ENCODE measurements at places on chromosomes 12 and 14. TPM values are rescaled to one million over a fixed set of nuclear protein-coding genes. Genes with fewer than 3 reads are reported as not detected.

DNA sequence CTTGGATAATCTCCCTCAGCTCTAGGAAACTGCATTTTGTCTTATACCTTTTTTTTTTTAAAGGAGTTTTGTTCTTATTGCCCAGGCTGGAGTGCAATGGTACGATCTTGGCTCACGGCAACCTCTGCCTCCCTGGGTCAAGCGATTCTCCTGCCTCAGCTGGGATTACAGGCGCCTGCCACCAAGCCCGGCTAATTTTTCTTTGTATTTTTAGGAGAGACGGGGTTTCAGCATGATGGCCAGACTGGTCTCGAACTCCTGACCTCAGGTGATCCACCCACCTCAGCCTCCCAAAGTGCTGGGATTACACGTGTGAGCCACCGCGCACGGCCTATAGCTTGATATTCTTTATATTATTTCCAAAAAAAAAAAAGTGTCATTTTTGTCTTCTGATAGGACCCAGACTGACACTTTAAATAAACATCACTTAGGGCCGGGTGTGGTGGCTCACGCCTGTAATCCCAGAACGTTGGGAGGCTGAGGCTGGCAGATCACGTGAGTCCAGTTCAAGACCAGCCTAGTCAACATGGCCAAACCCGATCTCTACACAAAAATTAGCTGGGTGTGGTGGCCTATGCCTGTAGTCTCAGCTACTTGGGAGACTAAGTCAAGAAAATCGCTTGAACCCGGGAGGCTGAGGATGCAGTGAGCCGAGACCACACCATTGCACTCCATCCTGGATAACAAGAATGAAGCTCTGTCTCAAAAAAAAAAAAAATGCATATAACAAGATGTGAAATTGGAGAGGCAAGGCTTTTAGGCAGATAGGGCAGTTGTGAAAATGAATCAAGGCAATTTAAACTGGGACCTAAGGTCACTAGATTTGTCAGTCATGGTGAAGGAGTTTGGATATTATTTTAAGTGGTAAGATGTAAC is 18.4 kb downstream of the SLC2A3 start:
- no peaks in the 10 kb centered on the region for H3K27me3 ChIP-seq
- no peak overlapping the region for H3K27ac ChIP-seq
- H3K4me3 ChIP-seq, result no peak overlapping the region
- no peak for DNase-seq
- H3K36me3 ChIP-seq, result peaks cover 8% of the 10 kb centered on the region

DNA sequence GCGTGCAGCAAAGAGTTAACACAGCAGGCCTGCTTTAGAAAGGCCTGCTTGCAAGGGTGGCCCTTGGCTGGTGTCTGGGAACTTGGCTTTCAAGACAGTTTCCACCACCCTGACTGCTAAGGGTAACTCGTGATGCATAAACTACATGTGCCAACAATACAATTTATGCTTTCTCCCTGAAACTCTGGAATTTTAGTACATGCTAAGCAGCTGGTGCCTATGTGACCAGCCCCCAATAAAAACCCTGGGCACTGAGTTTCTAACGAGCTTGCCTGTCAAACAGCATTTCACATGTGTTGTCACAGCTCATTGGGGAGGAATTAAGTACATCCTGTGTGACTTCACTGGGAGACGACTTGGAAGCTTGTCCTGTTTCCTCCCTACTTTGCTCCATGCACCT is 133.1 kb downstream of the SLC5A8 start:
- no peak overlapping the region for H3K4me3 ChIP-seq
- no peaks in the 10 kb centered on the region for H3K36me3 ChIP-seq
- no peak overlapping the region for H3K27ac ChIP-seq
- peaks cover 2% of the 10 kb centered on the region for H3K4me1 ChIP-seq
- no peaks in the 10 kb centered on the region for H3K27me3 ChIP-seq

Gene PPM1H
- 3.1 TPM for total RNA-seq

DNA sequence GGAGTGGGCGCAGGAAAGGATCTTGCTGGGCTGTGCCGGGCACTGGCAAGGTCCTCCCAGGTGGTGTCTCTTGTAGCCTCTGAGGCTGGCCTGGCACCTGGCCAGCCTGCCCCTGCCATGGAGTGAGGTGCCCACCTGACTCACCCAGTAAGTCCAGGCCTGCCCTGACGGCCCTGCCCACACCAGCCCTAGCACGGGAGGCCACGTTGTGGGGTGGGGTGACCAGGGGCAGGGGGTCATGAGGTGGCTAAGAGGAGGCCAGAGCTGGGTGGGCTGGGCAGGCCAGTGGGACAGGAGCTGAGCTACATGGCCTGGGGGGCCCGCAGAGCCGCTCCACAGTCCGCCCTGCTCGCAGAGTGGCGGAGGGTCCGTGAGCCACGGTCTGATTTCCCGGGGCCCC is 45.4 kb downstream of the KIF26A start:
- H3K36me3 ChIP-seq, result no peaks in the 10 kb centered on the region
- H3K27ac ChIP-seq, result no peak overlapping the region
- DNase-seq, result no peak
- no peaks in the 10 kb centered on the region for H3K4me1 ChIP-seq
- H3K27me3 ChIP-seq, result no peaks in the 10 kb centered on the region

DNA sequence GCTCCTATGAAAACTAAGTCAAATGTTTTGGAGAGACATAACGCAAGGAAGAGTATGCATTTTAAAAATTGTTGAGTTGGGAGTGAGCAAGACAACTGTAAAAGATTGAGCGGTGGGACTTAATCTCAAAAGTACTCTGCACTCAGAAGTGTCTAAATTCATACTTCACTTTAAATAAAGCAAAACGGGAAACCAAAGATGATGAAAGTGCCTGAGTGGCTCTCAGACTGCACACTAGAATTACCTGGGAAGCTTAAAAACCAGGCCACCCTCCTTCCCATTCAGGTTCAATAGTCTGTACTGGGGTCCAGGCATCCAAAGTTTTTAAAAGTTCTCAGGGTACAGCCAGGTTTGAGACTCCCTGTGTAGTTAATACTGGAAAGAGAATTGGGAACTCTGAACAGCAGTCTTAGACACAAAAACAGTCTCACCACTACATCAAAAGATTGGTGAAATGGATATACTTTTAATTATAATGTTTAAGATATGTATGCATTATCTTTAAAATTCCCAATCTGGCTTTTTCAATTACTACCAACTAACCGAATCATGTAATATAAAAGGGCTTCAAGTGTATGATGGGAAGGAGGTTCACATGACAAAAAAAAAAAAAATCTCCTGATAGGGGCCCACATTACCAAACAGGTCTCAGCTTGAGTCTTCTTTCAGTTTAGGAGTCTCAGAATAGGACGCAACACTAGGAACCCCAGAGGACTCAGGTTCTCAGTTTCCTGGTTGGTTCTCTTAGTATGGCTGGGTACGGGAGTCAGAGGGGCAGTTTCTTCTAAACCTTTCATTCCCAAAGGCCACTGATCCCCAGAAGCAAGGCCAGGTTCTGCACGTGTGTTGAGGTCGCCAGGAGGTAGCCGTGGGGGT is 1.0 kb downstream of the HOMEZ start:
- H3K27me3 ChIP-seq, result no peaks in the 10 kb centered on the region
- peak overlapping the region; percentile 92 for H3K4me3 ChIP-seq
- DNase-seq, result peak; percentile 6
- no peaks in the 10 kb centered on the region for H3K36me3 ChIP-seq

GRCh38 chr12:56631790-56632700 is 1.9 kb upstream of the BAZ2A start:
- no peak overlapping the region for H3K4me3 ChIP-seq
- H3K27me3 ChIP-seq, result no peaks in the 10 kb centered on the region
- peaks cover 1% of the 10 kb centered on the region for H3K36me3 ChIP-seq

Gene ST8SIA1
- total RNA-seq, result 5.9 TPM

DNA sequence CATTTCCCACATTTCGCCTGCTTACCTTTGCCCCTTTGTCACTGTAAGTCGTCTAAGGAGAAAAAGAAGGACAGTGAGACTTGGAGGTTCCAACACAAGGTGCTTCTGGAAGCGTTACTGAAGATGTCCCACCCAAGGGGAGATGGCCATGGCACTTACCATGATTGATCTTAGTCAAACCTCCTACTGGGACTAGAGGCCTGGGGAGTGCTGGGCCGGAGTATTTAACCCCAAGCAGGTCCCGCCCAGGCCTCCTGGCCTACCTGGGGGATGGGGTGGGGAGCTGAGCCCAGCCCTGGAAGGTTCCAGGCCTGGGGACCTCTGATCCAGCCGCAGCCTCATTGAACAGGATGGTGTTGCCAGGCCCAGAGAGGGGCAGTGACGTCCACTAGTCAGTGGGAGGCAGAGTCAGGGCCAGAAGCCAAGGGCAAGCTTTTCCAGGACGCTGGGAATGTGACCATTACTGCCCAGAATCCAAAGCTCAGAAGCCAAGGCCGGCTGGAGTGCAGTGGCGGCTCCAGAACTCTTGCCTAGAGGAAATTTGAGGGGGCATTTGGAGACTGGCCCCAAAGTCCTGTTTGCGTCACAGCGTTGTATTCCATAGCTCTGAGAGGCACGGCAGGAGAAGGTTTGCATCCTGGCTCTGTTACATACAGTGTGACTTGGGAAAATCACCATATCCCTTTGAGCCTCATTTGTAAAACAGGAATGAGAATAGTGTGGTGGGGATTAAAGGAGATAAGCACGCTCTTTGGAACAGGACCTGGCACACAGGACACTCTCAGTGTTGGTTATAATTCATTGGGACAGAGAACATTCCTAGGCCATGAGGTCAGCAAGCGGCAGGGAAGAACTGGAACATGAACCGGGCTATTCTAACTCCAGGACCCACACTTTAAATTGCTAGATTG is at the start of gene HPD:
Gene HPD, minus strand, starts transcription at position 198 of the 911 bp plus-strand sequence. Its CDS starts 36 bp downstream, at position 162.
- peak within 1 kb of the TSS; percentile 71 for H3K27ac ChIP-seq
- H3K36me3 ChIP-seq, result no peaks in the 10 kb centered on the region
- H3K27me3 ChIP-seq, result no peaks in the 10 kb centered on the region
- DNase-seq, result peak; percentile 84
- no peak within 1 kb of the TSS for H3K4me3 ChIP-seq

Gene LBHD2
- total RNA-seq, result not detected

Gene GUCY2C
- not detected for total RNA-seq

DNA sequence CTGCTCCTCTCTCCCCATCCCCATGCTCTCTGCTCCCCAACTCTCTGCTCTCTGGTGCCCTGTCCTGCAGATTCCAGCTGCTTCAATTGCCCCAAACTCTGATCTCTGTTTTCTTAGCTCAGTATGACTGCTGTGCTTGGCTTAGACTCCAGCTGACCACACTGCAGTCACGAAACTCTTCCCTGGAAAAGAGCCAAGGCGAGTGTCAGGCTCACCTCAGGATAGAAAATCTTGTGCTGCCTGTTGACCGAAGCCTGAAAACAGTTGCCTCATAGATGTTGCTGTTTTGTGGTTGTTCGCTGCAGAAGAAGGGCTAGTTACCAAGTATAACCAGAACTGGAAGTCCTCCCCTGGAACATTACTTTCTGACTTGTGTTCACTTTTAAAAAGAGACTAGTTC is 6.7 kb upstream of the STON2 start:
- H3K4me1 ChIP-seq, result peaks cover 6% of the 10 kb centered on the region
- no peak overlapping the region for H3K4me3 ChIP-seq
- DNase-seq, result peak; percentile 69
- H3K27me3 ChIP-seq, result no peaks in the 10 kb centered on the region
- no peak overlapping the region for H3K27ac ChIP-seq

- DNase-seq, result peak; percentile 14
- no peak overlapping the region for H3K27ac ChIP-seq
- H3K27me3 ChIP-seq, result no peaks in the 10 kb centered on the region
- no peaks in the 10 kb centered on the region for H3K4me1 ChIP-seq
These were observed 68.4 kb upstream of the ASPG start for GRCh38 chr14:104016873-104017650.

- no peaks in the 10 kb centered on the region for H3K4me1 ChIP-seq
- no peaks in the 10 kb centered on the region for H3K36me3 ChIP-seq
- no peak overlapping the region for H3K27ac ChIP-seq
- H3K27me3 ChIP-seq, result peaks cover 24% of the 10 kb centered on the region
- DNase-seq, result no peak
These were observed 4.5 kb upstream of the HOXC4 start for GRCh38 chr12:54049108-54049507.

GRCh38 chr12:11693601-11694000 is 44.1 kb downstream of the ETV6 start:
- H3K4me3 ChIP-seq, result no peak overlapping the region
- no peaks in the 10 kb centered on the region for H3K36me3 ChIP-seq
- no peaks in the 10 kb centered on the region for H3K4me1 ChIP-seq

DNA sequence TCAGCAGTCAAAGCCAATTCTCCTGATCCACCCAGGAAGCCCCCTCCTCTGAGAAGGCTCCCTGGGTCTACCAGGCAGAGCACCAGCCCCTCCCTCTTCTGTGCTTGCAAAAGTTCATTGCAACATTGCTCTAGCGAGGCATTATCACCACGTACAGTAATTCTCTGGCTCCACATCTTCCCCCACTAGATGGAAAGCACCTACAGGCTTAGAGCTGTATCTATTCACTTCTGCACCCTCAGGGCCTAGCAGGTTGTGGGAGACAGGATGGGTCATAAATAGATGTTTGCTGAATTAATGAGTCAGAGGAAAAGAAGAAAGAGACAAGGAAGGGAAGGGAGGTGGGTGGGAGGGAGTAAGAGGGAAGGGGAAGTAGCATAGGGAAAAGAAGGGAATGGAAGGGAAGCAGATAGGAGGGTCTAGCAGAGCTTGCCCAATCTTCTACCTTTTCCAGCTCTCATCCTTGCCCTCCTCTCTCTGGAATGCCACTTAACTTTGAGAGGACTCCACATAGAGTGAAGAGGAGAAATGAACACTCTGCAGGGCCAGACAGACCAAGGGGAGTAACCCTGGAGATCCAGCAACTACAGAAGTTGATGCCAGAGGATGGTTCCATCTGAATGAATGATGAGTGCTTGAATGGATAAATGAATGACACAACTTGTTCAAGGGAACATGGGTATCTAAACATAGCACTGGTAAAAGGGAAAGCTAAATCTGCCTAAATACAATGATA is 42.0 kb upstream of the NT5DC3 start:
- no peaks in the 10 kb centered on the region for H3K27me3 ChIP-seq
- no peak overlapping the region for H3K4me3 ChIP-seq
- no peak overlapping the region for H3K27ac ChIP-seq
- no peaks in the 10 kb centered on the region for H3K36me3 ChIP-seq

All from fibroblast of lung (primary cell).